Large intestine (tissue), 12 donors: ENCODE measurements at places on chromosomes 3 and 15. TPM values are rescaled to one million over a fixed set of nuclear protein-coding genes. Genes with fewer than 3 reads are reported as not detected.

- no peak for DNase-seq
Measured at GRCh38 chr3:175070946-175071345, 211.8 kb downstream of the NAALADL2 start.

Gene CGNL1
- 7.8 TPM for polyA plus RNA-seq

GRCh38 chr3:143255739-143256138, 136.2 kb downstream of the CHST2 start:
- DNase-seq: no peak

DNA sequence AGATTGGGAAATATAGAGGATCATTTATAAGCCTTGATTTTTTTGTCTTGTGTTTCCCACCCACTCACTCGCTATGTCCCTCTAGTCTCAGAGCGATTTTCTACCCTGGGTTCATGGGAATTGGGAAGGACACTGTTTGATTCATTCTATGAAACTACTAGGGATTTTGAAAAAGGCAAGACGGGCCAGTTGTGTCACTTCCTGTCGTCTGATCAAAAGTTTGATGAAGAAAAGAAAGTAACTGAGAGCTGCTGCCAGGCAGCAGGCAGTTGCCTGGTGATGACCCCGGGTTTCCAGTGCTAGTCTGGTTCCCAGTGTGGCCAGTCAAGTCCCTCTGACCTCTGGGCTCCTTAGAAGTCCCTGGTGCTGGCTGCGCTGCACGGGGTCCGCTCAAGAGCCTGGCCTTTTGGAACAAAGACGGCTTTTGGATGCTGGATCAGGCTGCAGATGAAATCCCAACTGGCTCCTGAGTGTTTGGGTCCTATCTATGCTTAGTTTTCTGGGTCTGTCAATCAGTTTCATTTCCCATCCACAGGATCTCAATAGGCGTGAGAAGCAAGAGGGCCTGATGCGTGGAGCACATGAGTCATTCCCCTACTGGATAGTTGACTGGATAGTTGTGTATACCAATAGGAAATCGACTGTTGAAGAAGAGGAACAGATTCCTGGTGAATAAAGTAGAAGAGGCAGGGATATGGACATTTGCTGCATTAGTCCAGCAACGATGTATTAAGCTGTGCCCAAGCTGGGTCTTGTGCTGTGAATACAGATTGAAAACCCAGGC, 89.7 kb downstream of the EEFSEC start:
- no peak for DNase-seq

- DNase-seq: no peak
Measured at GRCh38 chr3:100103558-100104441, 10.5 kb downstream of the FILIP1L start.

GRCh38 chr3:178671377-178671776, 135.1 kb downstream of the KCNMB2 start:
- DNase-seq: no peak

GRCh38 chr3:159928071-159928491, 60.6 kb upstream of the IL12A start:
- DNase-seq: no peak

GRCh38 chr3:122395582-122395981, 11.6 kb downstream of the FAM162A start:
- DNase-seq: no peak

GRCh38 chr3:98359993-98360675, 6.5 kb downstream of the OR5K4 start:
- DNase-seq: no peak

DNA sequence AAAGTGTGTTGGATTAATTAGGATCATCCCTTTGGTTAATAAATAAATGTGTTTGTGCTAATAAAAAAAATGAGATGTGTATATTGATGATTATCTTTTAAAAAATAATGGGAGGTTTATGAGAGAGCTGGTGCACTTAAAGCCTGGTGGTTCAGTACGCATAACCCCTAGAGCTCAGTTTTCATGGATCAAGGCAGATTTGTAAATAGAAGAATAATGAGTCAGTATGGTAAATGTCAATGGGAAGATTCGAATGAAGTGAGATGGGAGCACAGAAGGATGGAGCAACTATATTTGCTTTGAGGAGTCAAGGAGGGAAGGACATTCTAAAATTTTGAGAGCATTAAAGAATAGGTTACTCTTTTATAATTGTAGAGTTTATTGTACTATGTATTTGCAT, 35.4 kb downstream of the AKAP13 start:
- no peak for DNase-seq

GRCh38 chr15:28013976-28014375, 85.1 kb downstream of the OCA2 start:
- no peak for DNase-seq

DNA sequence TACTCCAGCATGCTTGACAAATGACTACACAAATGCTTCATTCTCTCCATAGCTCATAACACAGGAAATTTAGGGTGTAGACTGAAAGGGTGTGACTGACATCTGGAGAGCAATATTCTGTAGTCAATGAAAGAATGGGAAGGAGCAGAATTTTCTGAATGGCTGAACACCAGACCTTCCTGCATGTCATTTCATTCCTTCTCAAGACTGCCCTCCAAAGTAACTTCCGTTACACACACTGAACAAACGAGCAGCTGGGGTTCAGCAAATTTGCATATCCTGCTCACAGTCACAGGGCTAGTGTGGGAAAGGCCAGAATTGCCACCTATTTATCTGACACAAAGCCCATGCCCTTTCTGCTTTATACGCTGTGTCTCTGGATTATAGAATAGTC, 325.0 kb upstream of the CFAP20DC start:
- DNase-seq: no peak

DNA sequence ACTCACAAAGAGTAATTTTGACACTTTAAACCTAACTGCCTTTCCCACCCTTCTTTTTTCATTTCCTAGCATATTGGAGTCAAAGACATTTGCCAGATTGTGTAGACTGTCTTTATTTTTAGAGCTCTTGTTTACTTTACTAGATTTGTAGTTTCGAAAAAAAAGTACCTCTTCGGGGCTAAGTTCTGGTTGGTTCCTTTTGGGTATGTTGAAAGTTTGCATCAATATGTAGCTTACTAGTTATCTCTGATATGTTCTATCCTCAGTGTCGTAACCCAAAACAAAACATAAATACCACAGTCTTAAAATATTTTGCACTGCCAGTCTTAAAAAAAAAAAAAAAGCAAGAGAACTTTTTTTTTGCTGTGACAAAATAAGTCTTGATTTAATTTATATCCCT, 52.2 kb downstream of the REC114 start:
- no peak for DNase-seq

Gene ANKRD63
- 0.16 TPM for polyA plus RNA-seq

- no peak for DNase-seq
Measured at GRCh38 chr3:102079809-102080197, 230.5 kb downstream of the NFKBIZ start.

- DNase-seq: no peak
Measured at GRCh38 chr15:89442671-89443307, 53.6 kb downstream of the RHCG start.

Gene RFT1
- 20.0 TPM for polyA plus RNA-seq

Gene THAP10
- polyA plus RNA-seq: 2.6 TPM

DNA sequence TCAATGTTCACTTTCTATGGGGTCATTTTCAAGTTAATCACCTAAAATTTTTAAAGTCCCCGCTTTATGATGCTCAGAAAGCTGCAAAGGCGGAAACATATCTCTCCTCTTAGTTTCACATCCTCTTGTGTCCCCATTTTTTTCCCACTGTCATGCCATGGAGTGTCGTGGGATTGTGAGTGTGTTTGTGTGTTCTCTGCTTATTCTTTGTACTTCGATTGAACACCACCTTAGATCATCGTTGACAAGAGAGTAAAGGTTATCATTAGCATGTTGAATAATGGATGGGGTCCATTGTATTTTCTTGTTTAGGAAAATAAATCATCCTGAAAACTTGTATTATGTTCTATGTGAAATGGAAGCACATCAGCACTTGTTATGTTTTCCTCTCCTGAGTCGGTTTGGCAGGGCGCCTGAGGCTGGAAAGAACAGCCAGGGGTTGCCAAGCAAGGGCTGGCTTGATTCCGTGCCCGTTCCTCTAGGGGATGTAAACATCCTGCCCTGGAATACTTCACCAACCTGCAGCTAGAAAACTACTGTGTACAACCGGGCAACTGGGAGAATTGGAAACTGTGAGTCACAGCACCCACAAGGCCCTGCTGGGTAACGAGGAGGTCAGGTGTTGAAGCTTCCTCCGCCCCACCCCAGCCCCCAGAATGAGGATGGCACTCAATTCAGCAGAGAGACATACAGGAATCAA, 67.2 kb downstream of the EIF4E3 start:
- DNase-seq: peak; percentile 9

- DNase-seq: peak; percentile 44
Measured at GRCh38 chr3:123084192-123084591, 17.4 kb downstream of the PDIA5 start.

GRCh38 chr3:37492468-37492867, 318.1 kb upstream of the LRRFIP2 start:
- DNase-seq: no peak

Gene PLCH1
- 7.4 TPM for polyA plus RNA-seq

- no peak for DNase-seq
Measured at GRCh38 chr3:34070831-34071585, 272.6 kb downstream of the PDCD6IP start.

DNA sequence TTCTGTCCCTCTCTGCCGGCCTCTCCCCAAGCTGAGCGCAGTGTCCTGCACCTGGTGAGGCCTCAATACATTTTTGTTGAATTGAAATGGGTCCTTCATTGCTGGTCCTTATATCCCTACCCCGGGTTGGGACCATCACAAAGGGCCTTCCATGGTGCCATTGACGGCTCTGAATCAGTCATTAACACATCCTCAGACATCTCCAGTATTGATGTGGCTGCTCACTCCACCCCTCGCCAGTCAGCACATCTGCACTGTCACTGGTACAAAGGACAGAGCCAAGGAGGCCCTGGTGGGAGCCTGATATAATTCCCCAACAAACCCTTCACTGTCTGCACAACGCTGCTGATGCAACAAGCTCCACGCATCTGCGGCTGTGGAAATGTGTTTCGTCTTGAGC, 191.6 kb upstream of the TOPAZ1 start:
- no peak for DNase-seq

GRCh38 chr3:17686613-17687012, 55.8 kb downstream of the TBC1D5 start:
- no peak for DNase-seq

Gene GOLGA8K
- polyA plus RNA-seq: 1.6 TPM

Gene SCAP
- polyA plus RNA-seq: 64.4 TPM

GRCh38 chr3:143595456-143596077, 252.7 kb downstream of the SLC9A9 start:
- DNase-seq: no peak

Gene CRTAP
- 114 TPM for polyA plus RNA-seq

DNA sequence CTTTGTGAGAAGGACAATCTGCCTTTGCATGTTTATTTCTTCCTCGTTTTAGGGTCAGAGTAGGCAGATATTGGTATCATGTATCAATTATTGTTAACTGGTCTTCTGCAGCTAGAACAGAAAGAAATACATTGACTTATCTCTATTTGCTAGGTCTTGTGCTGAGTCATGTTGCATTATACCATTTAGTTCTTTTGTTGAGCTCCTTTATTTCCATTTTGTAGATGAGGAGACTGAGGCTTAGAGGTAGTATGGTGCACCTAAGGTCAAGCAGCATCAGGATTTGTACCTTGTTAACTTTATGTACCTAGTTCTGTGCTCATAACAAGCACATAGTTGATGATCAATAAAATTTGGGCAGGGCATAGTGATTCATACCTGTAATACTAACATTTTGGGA, 182.6 kb downstream of the ITPR1 start:
- DNase-seq: no peak

GRCh38 chr3:120597445-120598049, 1.4 kb downstream of the NDUFB4 start:
- DNase-seq: peak; percentile 14

Gene C3orf18
- polyA plus RNA-seq: 6.8 TPM

DNA sequence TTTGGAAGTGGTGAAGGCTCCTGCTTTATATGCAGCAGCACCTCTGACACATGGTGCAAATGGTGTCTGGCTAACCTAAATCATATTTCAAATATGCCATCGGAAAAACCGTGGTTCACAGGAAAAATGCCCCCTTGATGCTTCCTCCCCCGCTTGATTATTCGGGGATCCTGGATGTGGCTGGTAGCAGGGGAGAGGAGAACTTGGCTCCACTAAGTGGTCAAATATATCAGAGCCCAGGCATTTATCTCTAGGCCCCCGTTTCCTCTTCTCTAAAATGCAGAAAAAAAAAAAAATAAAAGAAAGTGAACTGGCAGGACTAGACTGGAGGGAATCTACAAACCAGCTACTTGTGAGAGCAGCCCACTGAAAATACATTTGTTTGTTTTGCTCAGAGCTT, 18.2 kb upstream of the ATP2B2 start:
- no peak for DNase-seq

Gene GRAMD1C
- 14.4 TPM for polyA plus RNA-seq

GRCh38 chr3:123390865-123391600, 57.9 kb downstream of the ADCY5 start:
- DNase-seq: no peak

Gene P3H2
- 9.3 TPM for polyA plus RNA-seq

Gene TYRO3
- polyA plus RNA-seq: 36.6 TPM

Gene LEO1
- 21.0 TPM for polyA plus RNA-seq

GRCh38 chr3:127647166-127647844, 18.3 kb downstream of the PODXL2 start:
- DNase-seq: no peak

Gene USP19
- 40.4 TPM for polyA plus RNA-seq

Gene RGMA
- 12.5 TPM for polyA plus RNA-seq

GRCh38 chr3:178320456-178321351, 215.5 kb upstream of the KCNMB2 start:
- DNase-seq: peak; percentile 89

DNA sequence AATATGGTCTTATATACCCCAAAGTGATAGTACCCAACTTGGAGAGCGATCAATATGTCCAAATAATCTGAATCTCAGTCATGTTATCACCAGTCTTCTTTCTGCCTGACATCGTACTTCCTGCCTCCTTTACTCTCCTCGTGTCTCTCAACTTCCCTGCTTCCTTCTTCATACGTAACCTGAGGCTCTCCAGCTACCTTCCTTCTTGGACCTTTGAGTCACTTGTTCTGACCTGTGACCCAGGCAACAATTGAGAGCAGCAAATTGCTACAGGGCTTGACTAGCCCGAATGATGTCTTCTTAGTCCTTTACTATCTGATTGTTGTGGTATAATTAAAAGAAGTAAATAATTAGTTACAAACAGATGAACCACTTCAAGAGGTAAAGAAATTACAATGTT, 145.9 kb upstream of the MBNL1 start:
- DNase-seq: no peak

- no peak for DNase-seq
Measured at GRCh38 chr15:46956456-46956855, 760.8 kb upstream of the SEMA6D start.

DNA sequence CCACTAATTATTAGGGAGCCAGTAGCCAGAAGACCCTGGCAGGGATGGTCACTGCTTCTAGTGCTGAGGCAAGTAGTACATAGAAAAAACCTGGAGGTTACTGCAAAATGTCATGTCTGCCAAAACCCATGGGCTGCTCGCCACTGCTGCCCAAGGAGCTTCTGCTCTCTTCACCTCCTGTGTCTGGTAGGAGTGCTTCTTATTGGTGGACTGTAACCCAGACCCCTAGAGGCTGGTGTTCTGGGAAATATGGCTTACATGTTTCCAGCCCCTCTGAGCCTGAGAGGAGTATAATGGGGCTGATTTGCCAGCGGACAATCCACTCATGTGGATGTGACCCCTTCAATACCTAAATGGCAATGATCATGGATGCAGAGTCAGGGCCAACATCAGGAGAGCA, 286.4 kb downstream of the EPHB1 start:
- no peak for DNase-seq
